ENCODE measurements at places on chromosomes 16 and 17.

DNA sequence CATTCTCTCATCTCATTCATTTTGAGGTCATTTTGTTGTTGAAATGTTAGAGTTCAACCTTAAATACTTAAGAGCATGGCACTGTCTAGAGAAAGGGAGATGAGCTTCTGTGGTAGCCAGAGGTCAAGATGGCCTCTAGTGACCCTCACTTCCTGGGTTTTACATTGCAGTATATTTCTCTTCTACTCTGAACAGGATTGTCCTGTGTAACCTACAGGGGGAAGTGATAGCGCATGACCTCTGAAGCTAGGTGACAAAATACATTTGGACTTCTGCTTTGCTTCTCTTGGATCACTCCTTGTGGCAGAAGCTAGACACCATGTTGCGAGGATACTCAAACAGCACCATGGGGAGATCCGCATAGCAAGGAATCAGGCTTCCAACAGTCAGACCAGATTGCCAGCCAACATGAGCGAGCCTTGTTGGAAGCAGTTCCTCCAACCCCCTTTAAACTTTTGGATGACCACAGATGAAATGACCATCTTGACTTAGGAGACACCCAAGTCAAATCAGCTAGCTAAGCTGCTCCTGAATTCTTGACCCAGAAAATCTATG is 748.4 kb downstream of the MAF start:
- DNase-seq = peak; percentile 54

- no peak for DNase-seq
Observed at GRCh38 chr16:2299121-2299914, 31.4 kb upstream of the RNPS1 start.

GRCh38 chr17:19330271-19330670 is 32.3 kb downstream of the B9D1 start:
- DNase-seq = no peak

DNA sequence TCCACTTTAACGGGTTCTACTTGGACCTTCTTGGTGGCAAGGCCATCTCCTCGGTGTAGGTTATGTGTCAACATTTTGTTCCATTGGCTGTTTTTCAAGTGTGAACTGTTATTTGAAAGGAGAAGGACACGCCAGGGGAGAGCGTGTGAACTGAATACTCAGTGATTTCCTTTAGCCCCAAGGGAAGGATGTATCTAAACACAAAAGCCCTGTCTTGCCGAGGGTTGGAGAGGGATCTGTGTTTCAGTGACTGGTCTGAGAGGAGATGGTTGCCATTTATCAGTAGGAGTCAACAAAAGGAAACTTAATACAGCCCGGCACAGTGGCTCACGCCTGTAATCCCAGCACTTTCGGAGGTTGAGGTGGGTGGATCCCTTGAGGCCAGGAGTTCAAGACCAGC is 50.0 kb downstream of the USP10 start:
- no peak for DNase-seq

DNA sequence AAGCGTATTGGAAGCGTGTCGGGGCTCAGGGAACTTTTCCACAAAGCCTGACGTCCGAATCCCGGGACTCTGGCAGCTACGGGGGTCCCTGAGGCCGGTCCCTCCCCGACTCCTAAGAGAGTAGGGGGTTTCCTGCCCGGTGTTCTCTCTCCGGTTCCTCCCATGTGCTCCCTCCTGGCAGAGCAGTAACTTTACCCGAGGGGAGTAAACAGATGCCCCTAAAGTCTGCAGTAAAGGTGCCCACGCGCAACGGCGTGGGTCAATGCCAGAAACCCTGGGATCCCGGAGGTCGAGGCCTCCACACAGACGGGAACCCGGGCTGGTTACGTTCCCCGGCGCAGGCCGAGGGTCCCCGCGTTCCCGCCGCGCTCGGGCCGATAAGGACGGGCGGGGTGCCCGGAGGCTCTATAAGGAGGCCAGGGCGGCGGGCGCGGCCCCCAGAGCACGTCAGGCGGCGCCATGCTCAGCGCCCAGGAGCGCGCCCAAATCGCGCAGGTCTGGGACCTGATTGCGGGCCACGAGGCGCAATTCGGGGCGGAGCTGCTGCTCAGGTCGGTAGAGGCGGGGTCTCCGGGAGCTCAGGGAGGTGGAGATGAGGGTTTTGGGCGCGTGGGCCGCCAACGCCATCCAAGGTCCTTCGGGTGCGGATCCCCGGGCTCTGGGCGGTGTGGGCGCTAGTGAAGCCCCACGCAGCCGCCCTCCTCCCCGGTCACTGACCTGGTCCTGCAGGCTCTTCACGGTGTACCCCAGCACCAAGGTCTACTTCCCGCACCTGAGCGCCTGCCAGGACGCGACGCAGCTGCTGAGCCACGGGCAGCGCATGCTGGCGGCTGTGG is at the start of gene HBM:
TSS of gene HBM (plus strand) at position 440 of the 836 bp plus-strand sequence. CDS start at position 460, 20 bp downstream.
- no peak for DNase-seq

All from inflammatory macrophage (primary cell).